ENCODE measurements at places on chromosomes 13 and 19.

DNA sequence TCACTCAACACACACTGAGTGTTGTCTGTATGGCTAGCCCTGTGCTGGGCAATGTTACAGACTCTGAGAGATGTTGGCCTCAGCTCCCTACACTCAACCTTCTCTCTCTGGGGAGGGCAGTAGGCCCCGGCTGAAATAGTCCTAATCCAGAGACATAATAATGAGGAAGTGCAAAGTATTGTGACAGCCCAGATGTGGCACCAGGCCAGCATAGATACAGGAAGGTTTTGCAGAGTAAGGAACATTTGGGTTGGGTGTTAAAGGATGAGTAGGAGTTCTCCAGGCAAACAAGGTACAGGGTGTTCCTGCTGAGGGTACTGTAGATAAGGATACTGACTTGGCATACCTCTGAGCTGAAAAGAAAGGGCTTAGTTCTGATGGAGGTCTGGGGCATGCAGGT lies 2.4 kb downstream of the LIN7B start:
- no peak for DNase-seq

GRCh38 chr13:36101157-36101556 lies 30.0 kb downstream of the DCLK1 start:
- DNase-seq, result no peak

GRCh38 chr13:32428581-32429432 lies 877 bp upstream of the N4BP2L1 start:
- DNase-seq, result no peak

DNA sequence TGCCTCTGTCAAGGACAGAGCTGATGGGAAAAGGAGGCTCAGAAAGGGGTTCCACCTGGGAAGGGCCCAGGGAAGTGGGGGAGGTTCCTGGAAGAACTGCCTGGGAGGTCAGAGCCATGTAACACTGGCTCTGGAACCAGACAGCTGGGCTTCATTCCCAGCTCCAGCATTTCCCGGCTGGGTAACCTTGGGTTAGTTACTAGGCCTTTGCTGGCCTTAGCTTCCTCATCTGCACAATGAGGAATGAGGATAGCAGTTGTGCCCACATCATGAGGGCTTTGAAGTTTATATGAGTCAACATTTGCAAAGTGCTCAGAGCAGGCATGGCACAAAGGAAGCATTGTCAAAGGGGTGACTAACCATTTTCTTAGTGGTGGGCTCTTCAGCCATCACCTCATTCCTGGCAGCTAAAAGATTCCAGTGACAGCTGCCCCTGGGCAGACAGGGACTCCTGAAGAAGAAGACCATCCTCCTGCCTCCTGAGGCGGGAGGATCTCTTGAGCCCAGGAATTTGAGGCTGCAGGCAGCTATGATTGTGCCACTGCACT lies 1.7 kb upstream of the DNAJB1 start:
- DNase-seq, result no peak

GRCh38 chr19:9792206-9793070 lies 23.9 kb upstream of the ZNF846 start:
- DNase-seq, result peak; percentile 92

DNA sequence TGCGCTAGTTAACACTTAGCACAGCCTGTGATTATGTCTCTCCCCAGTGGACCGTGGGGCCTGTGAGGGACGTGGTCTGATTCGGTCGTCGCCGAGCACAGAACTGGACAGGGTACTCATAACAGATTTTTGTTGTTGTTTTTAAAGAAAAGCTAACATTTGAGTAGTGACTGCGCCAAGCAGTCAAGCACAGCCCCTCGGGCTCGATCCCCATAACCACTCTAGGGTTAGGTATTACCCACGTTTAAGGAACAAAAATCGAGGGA lies 805 bp upstream of the PTOV1 start:
- DNase-seq, result no peak

- no peak for DNase-seq
Observed at GRCh38 chr13:101398920-101399319, 17.4 kb downstream of the NALCN start.

DNA sequence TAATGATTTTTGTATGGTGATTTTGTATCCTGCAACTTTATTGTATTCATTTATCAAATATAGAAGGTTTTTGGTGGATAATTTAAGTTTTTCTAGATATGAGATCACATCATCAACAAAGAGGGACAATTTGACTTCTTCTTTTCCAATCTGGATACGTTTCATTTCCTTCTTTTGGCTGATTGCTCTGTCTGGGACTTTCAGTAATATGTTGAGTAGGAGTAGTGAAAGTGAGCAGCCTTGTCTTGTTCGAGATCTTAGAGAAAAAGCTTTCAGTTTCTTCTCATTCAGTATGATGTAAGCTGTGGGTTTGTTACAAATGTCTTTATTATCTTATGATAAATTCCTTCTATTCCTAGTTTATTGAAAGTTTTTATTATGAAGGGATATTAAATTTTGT lies 352.0 kb upstream of the DACH1 start:
- DNase-seq, result no peak

GRCh38 chr19:53608381-53608780 lies 23.4 kb upstream of the DPRX start:
- no peak for DNase-seq

- DNase-seq, result no peak
Observed at GRCh38 chr13:33446821-33447725, 161.5 kb upstream of the STARD13 start.

DNA sequence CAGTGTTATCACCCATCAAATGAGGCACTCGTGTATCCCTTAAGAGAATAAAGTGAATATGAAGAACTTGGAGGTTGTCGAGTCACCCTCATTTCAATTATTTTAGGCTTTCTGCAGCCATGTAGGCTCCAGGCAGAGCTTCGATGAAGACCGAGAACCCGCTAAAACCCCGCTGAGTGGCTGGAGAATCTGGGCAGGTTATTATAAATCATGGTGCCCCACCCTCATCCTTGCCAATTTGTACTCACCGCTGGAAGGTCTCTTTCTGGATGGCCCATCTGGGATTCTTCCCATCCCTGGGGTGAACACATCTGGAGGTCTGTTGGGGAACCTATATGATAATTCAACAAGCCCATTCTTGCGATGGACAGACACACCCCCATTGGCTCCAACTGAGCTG lies 190.8 kb downstream of the ZNF536 start:
- DNase-seq, result no peak

DNA sequence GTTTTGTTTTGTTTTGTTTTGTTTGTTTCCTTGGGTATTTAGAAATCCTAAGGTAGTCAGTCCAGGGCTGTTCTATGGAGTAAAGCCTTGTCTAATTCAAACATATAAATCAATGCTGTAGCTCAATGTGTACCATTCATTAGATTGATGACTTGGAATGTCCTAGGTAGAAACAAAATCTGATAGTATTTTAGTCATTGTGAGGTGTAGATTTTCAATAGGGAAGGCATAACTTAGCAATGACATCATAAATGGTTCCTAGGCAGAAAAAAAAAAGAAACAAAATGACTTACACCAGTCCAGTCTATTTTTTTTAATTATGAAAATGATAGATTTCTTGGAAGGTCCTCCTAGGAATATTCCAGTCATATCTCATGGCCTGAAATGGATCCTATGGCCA lies 189.9 kb downstream of the SPRY2 start:
- DNase-seq, result no peak

DNA sequence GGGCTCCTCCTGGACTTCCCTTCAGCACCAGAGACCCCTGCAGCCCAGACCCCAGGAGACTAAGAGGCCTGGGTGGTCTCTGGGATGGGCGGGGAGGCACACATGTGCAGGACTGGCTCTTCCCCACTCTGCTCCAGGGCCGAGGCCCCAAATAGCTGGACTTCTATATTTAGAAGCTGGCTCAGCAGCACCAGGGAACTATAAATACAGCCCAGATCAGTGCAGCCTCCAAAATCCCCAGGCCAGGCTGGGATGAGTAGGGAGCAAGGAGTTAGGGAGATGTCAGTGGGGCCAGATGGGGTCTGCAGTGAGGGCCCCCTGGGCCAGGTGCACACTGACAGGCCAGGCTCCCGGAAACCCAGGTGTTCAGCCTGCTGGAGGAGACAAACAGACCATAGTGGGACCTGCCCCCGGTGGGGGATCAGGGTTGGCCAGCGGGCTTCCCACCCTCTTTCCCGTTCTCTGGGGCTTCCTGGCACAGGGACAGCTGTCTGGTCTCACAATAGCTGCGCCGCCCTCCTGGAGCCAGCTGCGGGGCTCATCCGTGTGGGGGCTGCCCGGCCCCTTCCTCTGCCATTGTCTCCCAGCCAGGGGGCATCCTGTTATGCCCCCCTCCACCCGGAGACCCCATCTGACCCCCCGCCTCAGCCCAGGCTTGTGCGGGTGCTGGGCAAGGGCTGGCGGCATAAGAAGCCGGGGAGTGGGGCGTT lies 5.5 kb upstream of the ADGRE5 start:
- DNase-seq, result peak; percentile 23

- DNase-seq, result no peak
Observed at GRCh38 chr19:19468424-19469050, 46.8 kb downstream of the TSSK6 start.

DNA sequence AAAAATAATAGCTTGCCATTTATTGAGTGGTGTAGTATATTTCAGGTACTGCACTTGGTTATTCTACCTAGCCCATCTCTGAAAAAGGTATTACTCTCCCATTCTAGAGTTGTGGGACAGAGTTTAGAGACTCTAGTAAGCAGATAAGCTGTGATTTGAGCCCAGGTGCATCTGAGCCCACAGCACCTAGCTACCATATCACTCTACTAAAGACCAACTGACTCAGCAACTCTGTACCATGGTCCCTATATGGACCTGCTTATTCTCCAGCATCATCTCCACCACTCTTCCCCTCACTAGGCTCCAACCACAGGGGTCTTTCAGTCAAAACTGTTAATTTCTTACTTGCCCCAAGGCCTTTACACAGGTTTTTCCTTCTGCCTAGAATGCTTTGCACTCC lies 64.4 kb downstream of the UBL3 start:
- DNase-seq, result no peak

DNA sequence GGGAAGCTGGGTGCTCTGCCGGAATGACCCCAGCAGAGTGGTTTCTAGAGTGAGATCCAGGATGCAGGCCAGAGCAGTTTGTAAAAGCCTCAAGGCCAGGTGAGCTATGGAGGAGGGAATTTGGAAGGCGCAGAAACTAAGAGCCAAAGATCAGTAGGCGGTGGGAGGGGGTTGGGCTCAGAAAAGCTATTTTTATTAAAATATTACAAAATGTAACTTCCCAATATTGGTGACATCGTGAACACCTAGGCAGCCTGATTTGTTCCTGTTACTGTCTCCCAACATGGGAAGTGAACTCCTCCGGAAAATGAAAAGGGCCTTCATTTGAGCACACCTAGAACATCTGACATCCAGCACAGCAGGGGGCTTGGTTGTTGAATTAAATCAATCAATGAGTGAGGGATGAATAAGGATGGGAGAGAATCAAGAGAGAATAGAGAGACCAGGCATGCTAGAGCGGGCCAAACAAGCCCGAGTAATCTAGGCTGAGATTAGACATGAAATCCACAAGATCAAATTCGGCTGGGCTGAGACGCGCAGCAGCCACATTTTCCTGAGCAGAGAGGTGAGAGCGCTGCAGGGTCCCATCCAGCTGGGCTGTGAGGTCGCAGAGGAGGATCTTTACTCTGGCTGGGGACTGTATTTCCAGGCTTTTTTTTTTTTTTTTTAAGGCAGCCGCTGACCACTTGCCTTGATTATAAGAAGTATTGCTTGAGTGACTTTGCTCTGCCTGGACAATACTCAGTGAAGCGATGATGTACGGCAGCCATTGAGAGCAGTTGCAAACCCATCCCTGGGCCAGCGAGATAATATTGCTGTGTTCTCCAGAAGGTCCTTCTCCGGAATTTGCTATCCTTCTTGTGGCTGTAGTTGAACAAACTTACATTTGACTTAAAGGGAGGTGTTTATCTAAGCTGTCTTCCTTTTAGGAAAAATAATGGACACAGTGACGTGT lies 178.0 kb upstream of the KL start:
- no peak for DNase-seq

- no peak for DNase-seq
Observed at GRCh38 chr13:92838786-92839185, 387.8 kb upstream of the GPC6 start.

- DNase-seq, result no peak
Observed at GRCh38 chr13:21567714-21568113, 36.3 kb downstream of the MICU2 start.

DNA sequence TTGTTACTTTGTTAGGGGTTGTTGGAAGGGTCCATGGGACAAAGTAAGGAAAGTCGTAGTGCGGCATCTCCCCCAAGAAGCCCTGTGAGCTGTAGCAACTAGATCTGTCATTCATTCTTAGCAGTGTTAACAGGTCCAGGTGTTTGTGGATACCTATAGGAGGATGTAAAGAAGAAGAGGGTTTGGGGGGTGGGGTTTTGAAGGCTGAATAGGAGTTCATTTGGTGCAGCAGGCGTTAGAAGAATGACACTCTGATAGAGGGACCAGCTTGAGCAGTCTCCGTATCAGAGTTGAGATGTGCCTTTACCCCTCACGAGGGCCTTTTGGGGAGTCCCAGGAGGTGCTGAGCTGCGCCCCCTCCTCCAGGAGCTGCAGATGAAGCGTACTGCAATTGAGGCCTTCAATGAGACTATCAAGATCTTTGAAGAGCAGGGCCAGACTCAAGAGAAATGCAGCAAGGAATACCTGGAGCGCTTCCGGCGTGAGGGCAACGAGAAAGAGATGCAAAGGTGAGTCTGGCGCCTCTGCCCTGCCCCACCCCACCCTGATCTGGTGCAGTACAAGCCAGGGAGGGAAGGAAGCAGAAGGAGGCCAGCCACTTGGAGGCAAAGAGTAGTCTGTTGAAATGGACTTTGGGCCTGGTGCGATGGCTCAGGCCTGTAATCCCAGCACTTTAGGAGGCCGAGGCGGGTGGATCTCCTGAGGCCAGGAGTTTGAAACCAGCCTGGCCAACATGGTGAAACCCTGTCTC lies 7.6 kb upstream of the IFI30 start:
- DNase-seq, result no peak

DNA sequence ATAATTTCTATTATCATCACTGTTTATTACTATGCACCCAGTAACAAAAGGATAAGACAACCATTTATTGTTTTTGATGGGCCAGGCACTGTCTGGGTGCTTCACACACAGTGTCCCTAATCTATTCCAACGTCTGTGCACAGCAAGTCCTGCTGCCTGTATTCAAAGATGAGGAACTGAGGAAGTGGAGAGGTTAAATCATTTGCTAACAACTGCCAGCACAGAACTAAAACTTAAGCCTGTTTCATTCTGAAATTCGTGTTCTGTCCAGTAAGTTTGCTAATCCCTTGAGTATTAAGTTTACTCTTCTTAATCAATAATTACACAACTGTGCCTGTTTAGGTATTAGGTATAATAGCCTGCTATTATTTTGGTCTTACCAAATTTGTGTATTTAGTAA lies 41.9 kb downstream of the TEX26 start:
- no peak for DNase-seq

- no peak for DNase-seq
Observed at GRCh38 chr13:38564256-38565150, 122.4 kb upstream of the FREM2 start.

DNA sequence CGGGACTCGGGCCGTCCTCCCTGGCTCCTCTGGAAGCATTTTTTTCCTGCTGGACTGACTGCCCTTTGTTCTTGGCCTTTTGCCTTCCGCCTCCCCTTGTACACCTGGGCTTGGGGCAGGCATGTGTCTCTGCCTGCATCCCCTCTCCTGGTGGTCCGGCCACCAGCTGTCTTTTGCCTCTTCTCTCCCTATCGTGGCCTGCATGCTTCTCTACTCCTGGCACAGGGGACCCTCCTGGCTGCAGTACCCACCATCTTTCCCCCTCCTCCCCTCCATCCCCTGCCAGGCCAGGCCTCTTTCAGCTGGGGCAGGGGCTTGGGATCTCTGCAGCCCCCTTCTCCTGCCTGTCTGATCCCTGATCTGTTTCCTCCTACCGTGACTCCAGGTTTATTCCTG lies 12.1 kb downstream of the WTIP start:
- DNase-seq, result no peak

All from NCI-H524 (cell line).